ENCODE measurements at places on chromosomes 3 and 15. TPM values are rescaled to one million over a fixed set of nuclear protein-coding genes. Genes with fewer than 3 reads are reported as not detected.

The ROBO2 gene
- 0.36 TPM for total RNA-seq

The CDC25A gene
- total RNA-seq = 5.4 TPM

The CFAP44 gene
- 0.86 TPM for total RNA-seq

The CFAP161 gene
- 0.50 TPM for total RNA-seq

The PLD1 gene
- total RNA-seq = 5.3 TPM

The LXN gene
- 15.5 TPM for total RNA-seq

The SH3GL3 gene
- total RNA-seq = not detected

The DTX3L gene
- 10.3 TPM for total RNA-seq

The SEMA6D gene
- total RNA-seq = 2.0 TPM

The GPR27 gene
- total RNA-seq = not detected

- 0 out of 2 replicates have a peak, but pooled peaks cover 3% of the 10 kb centered on the region for H3K36me3 ChIP-seq
- H3K27ac ChIP-seq = no peak overlapping the region
- H3K4me1 ChIP-seq = no peaks in the 10 kb centered on the region
- H3K27me3 ChIP-seq = peaks cover 2% of the 10 kb centered on the region
- no peak overlapping the region for H3K4me3 ChIP-seq
- no peak for DNase-seq
Measured at GRCh38 chr3:171239757-171240503, 213.4 kb upstream of the SLC2A2 start.

DNA sequence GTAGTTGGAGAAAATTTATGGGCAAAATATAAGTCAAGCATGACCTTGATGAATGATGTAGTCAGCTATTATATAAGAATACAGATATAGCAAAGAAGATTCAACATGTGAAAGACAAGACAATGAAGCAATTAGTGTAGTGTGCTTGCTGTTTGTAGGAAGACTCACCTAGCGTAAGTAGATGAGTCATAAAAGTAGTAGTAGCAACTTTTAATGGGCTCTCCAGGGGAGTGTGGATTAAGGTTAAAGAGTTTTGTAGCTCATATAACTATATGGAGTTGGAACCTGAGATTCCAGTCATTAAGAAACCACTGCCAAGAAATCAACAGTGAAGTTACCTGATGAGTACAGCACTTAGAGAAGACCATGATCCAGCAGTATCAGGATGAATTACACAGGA is 444.7 kb upstream of the CNTN3 start:
- no peaks in the 10 kb centered on the region for H3K27me3 ChIP-seq
- no peak overlapping the region for H3K27ac ChIP-seq
- H3K4me1 ChIP-seq = no peaks in the 10 kb centered on the region

DNA sequence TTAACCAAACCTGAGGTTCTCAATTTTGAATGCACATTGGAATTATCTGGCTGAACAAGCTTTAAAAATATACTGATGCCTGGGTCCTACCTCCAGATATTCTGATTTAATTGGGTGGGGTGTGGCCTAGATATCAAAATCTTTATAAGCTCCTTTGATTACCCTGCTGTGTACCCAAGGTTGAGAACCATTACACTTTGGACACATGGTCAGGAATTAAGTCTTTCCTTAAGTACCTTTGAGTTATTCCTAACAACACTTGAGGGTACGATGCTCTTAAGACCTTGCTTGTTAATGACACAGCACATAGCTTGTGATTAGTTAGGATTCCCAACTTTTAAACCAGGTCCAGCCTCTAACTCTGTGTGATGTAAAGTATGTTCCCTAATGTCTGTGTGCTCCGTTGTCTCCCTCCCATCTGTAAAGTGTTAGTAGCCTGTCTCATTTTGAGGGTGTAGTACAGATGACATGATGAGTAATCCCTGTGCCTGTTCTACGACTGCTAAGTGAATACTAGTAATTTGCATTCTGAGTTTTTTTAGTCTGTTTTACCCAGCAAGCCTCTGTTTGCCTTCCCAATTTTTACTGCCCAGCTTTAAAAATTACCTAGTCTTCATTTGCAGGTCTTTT is 154.9 kb downstream of the KLHL25 start:
- H3K27ac ChIP-seq = peak overlapping the region; percentile 84
- DNase-seq = peak; percentile 80
- peak overlapping the region; percentile 48 for H3K4me3 ChIP-seq
- H3K4me1 ChIP-seq = peaks cover 55% of the 10 kb centered on the region

DNA sequence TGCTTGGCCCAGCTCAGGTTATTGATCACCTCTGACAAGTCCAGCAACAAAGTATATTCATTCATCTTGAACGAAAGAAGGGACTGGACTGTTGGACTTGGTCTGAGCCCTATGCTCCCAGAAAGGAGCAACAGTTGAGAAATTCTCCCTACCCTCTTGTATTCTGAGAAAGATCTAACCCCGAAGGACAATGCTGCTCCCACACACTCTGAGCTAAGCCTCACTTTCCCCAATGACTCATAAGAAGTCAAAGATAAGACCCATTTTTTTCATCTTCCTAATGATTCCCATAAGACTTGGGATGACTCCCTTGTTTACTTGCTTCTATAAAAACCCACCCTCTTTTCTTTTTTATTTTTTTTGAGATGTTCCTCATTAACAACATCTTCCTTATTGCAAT is 549.4 kb upstream of the MDFIC2 start:
- no peaks in the 10 kb centered on the region for H3K27me3 ChIP-seq
- peak overlapping the region; percentile 76 for H3K27ac ChIP-seq
- peak; percentile 52 for DNase-seq
- H3K36me3 ChIP-seq = peaks cover 9% of the 10 kb centered on the region
- peak overlapping the region; percentile 70 for H3K4me3 ChIP-seq

- H3K27ac ChIP-seq = no peak overlapping the region
- peak; percentile 15 for DNase-seq
- H3K27me3 ChIP-seq = no peaks in the 10 kb centered on the region
- H3K36me3 ChIP-seq = no peaks in the 10 kb centered on the region
- H3K4me1 ChIP-seq = no peaks in the 10 kb centered on the region
- H3K4me3 ChIP-seq = no peak overlapping the region
Measured at GRCh38 chr3:166013073-166013679, 176.0 kb upstream of the BCHE start.

GRCh38 chr3:46883054-46883829 is 5.7 kb downstream of the PTH1R start:
- no peaks in the 10 kb centered on the region for H3K36me3 ChIP-seq
- peaks cover 23% of the 10 kb centered on the region for H3K27me3 ChIP-seq
- H3K27ac ChIP-seq = no peak overlapping the region
- peaks cover 12% of the 10 kb centered on the region for H3K4me1 ChIP-seq

GRCh38 chr3:43256714-43257461 is 29.5 kb upstream of the SNRK start:
- H3K36me3 ChIP-seq = no peaks in the 10 kb centered on the region
- H3K4me1 ChIP-seq = no peaks in the 10 kb centered on the region
- H3K27ac ChIP-seq = no peak overlapping the region
- DNase-seq = no peak
- H3K27me3 ChIP-seq = peaks cover 29% of the 10 kb centered on the region

GRCh38 chr15:70259028-70259424 is 161.3 kb upstream of the TLE3 start:
- DNase-seq = peak; percentile 50
- peaks cover 48% of the 10 kb centered on the region for H3K27me3 ChIP-seq
- H3K4me1 ChIP-seq = no peaks in the 10 kb centered on the region

DNA sequence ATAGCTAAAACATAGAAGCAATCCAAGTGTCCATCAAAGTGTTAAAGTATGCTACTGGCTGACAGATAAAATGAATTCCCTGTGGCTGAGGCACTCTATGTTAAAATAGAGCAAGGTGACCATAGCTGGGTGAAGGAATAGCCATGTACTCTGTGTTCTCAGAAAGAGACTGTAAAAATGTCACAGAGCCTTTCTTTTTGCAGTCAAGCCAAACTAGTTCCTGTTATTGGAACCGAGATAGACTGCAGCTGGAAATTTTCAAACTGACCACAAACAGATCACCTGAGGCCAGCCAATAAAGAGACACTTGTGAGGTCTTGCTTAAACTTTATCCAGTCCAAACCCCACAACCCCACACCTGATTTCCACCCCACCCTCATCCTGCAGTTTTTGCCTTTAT is 422.8 kb upstream of the NAALADL2 start:
- no peak overlapping the region for H3K27ac ChIP-seq
- H3K4me3 ChIP-seq = no peak overlapping the region
- H3K27me3 ChIP-seq = peaks cover 2% of the 10 kb centered on the region
- H3K4me1 ChIP-seq = peaks cover 36% of the 10 kb centered on the region

DNA sequence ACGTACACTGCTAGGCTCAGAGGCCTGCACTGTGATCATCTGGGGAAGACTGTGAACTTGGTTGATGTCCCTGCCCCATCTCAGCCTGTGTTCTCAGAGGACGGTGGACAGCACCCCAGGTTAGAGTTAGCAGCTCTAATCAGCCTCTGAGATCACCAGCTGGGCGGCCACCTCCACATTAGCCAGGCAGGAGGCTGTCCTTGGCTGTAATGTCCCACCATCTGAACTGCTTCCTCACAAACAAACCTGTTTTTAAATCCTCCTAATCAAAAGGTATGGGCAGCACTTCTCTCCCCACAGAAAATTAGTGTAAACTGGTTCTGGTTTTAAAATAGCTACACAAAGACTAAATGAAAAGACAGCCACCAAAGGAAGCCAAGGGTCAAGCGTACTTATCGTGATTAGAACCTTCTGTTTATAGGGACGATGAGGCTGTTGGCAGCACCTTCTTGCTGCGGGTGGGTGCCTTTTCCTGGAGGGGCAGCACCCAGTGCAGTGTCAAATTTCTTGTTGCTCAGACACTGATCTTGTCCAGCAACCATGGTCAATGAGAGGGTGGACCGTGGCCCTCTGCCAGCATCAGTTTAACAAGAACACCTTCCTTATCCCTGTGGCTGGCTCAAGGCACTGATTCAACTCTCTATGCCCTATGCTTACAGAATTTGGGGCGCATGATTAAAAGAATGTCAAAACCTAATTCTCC is 24.6 kb downstream of the ACSBG1 start:
- H3K27ac ChIP-seq = no peak overlapping the region
- H3K36me3 ChIP-seq = no peaks in the 10 kb centered on the region
- no peak overlapping the region for H3K4me3 ChIP-seq
- H3K27me3 ChIP-seq = peaks cover 6% of the 10 kb centered on the region
- peaks cover 45% of the 10 kb centered on the region for H3K4me1 ChIP-seq

DNA sequence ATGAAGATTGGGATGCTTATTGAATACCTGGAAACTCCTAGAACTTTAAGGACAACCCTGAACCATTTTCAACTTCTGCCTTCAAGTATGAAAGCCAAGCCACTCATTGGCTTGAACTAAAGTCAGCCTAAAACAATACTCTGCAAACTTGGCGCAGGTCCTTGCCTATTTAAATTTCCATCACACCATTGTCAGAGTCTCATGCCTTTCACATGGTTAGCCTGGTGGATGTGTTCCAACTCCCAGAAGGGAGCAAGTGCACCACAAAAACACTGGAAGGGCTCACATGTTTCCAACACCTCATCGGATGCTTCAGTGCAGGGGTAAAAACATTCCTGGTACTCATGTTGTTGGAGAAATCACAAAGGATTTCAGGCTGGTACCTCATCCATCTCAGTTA is 511.6 kb upstream of the MDFIC2 start:
- no peaks in the 10 kb centered on the region for H3K27me3 ChIP-seq
- H3K36me3 ChIP-seq = no peaks in the 10 kb centered on the region
- DNase-seq = no peak
- no peak overlapping the region for H3K4me3 ChIP-seq
- peaks cover 21% of the 10 kb centered on the region for H3K4me1 ChIP-seq
- H3K27ac ChIP-seq = no peak overlapping the region

DNA sequence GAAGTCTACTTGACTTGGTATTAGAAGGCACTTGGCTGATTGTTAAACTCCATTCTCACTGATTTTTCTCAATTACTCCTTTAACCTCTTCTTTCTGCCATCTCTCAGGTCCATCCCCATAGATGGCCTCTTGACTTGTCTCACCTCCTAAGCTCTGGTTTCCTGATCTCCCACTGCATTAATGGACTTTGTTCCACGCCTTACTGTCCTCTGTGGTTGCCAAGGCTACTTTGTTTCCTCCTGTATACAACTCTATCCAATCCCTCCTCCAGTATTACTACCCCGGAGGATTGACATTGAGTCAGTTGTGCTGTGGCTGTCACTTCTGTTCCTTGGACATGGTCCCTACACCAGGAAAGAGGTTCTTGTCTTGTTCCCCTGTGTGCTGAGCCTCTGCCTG is 10.6 kb upstream of the GLCE start:
- peaks cover 4% of the 10 kb centered on the region for H3K36me3 ChIP-seq
- no peak overlapping the region for H3K4me3 ChIP-seq
- H3K27me3 ChIP-seq = peaks cover 28% of the 10 kb centered on the region
- DNase-seq = no peak
- H3K4me1 ChIP-seq = peaks cover 14% of the 10 kb centered on the region

- no peak overlapping the region for H3K27ac ChIP-seq
- no peak for DNase-seq
- H3K4me1 ChIP-seq = no peaks in the 10 kb centered on the region
- no peaks in the 10 kb centered on the region for H3K27me3 ChIP-seq
Measured at GRCh38 chr3:90069748-90070147, 962.3 kb downstream of the EPHA3 start.

GRCh38 chr3:158532099-158532734 is 38.8 kb upstream of the MLF1 start:
- peak; percentile 50 for DNase-seq
- no peak overlapping the region for H3K27ac ChIP-seq
- peaks cover 6% of the 10 kb centered on the region for H3K4me1 ChIP-seq
- H3K27me3 ChIP-seq = no peaks in the 10 kb centered on the region

GRCh38 chr3:86785386-86785785 is 205.6 kb downstream of the VGLL3 start:
- no peak overlapping the region for H3K27ac ChIP-seq
- H3K4me3 ChIP-seq = no peak overlapping the region
- DNase-seq = peak; percentile 65
- H3K36me3 ChIP-seq = no peaks in the 10 kb centered on the region
- H3K27me3 ChIP-seq = no peaks in the 10 kb centered on the region

GRCh38 chr3:56205406-56205805 is 262.9 kb downstream of the ERC2 start:
- no peak for DNase-seq
- H3K4me3 ChIP-seq = no peak overlapping the region
- peaks cover 2% of the 10 kb centered on the region for H3K27me3 ChIP-seq

GRCh38 chr3:72582211-72582878 is 265.9 kb downstream of the SHQ1 start:
- H3K4me1 ChIP-seq = no peaks in the 10 kb centered on the region
- peaks cover 22% of the 10 kb centered on the region for H3K27me3 ChIP-seq

DNA sequence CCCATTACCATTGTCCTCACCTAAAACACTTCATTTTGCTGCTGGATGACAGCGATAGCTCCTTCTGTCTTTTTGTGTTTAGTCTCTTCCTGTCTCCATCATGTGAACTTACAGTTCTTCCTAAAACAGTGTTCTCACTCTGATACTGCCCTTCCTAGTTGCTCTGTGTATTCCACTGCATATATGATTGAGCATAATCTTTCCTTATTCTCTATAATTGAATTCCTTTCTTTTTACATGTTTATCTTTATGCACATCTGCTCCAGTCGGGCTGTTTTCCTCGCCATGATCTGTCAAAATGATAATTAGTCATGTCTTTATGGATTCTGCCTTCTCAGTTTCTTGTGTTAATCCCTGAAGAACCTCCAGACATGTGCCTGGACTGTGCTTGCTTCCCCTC is 405.1 kb upstream of the SEMA6D start:
- H3K36me3 ChIP-seq = no peaks in the 10 kb centered on the region
- no peak for DNase-seq
- H3K4me1 ChIP-seq = no peaks in the 10 kb centered on the region
- no peak overlapping the region for H3K27ac ChIP-seq
- H3K4me3 ChIP-seq = no peak overlapping the region

- no peaks in the 10 kb centered on the region for H3K27me3 ChIP-seq
- peaks cover 7% of the 10 kb centered on the region for H3K36me3 ChIP-seq
- no peak overlapping the region for H3K27ac ChIP-seq
- peaks cover 25% of the 10 kb centered on the region for H3K4me1 ChIP-seq
Measured at GRCh38 chr3:120089089-120089488, 5.2 kb downstream of the GSK3B start.

GRCh38 chr3:162760789-162761188 is 1264.2 kb downstream of the OTOL1 start:
- no peak overlapping the region for H3K27ac ChIP-seq
- H3K4me1 ChIP-seq = peaks cover 11% of the 10 kb centered on the region
- no peaks in the 10 kb centered on the region for H3K36me3 ChIP-seq
- no peak for DNase-seq
- no peaks in the 10 kb centered on the region for H3K27me3 ChIP-seq

All from HFFc6 (cell line).